ENCODE measurements at places on chromosomes 12 and 14. TPM values are rescaled to one million over a fixed set of nuclear protein-coding genes. Genes with fewer than 3 reads are reported as not detected.
A peak's percentile ranks its signal among the peaks of the same experiment; 100 is the strongest.

The RFX4 gene
- total RNA-seq, result 2.1 TPM

DNA sequence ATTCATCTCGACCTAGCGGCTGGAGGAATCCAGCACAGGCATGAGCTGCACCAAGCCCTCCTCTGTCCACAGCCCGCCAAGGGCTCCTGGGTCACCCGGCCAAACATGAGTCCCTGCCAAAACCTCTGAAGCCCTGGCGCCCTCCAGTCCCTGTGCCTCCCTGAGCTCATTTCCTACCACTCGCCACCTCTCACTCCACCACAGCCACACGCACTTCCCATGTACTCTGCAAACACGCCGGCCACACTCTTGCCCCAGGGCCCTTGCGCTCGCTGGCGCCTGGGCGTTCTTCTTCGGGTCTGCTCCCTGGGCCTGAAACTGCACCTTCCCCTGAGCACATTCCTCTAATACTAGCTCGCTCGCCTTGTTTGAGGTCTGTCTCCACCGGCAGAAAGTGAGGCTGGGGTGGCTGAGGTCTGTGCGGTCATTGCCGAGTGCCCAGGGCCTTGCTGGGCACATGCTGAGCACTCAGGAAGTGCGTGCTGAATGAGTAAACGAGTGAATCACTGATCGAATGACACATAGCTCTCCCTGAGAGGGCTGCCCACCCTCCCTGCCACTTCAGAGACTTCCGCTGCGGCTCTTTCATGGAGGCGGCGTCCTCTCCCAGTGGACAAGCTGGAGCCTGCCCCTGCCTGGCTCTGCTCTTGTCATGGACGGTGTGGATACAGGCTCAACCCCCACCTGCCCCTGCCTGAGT lies 33.7 kb upstream of the DLK1 start:
- no peak for DNase-seq

GRCh38 chr12:50859621-50860310 lies 17.0 kb downstream of the TMPRSS12 start:
- DNase-seq, result no peak

DNA sequence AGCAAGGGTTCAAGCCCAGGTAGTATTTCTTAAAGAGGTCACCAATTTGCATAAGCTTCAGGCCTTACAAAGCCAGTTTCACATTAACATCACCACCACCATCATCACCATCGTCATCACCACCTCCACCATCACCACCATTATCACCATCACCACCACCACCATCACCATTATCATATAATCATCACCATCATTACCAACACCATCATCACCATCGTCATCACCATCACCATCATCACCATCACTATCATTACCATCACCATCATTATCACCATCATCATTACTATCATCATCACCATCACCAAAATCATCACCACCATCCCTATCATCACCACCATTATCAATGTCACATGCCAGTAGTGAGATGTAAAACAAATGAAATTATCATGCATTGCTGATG lies 50.4 kb upstream of the RIMBP2 start:
- no peak for DNase-seq

The OR6C75 gene
- not detected for total RNA-seq

DNA sequence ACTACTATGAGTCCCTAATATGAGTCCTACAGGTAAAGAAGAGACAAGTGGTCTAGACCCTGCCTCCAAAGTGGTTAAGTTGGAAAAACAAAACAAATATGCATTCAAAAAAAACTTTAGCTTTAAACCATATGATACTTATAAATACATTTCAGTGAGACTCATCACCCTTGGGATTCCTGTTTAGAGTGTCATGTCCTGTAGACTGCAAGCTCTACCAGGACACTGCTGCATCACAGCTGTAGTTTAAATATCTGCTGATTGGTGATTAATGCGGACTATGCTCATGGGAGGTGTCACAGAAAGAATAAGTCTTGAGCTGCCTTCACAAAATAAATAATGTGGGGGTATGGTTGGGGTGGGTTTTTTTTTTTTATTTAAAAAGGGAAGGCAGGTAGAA lies 8.8 kb upstream of the LGR5 start:
- no peak for DNase-seq

DNA sequence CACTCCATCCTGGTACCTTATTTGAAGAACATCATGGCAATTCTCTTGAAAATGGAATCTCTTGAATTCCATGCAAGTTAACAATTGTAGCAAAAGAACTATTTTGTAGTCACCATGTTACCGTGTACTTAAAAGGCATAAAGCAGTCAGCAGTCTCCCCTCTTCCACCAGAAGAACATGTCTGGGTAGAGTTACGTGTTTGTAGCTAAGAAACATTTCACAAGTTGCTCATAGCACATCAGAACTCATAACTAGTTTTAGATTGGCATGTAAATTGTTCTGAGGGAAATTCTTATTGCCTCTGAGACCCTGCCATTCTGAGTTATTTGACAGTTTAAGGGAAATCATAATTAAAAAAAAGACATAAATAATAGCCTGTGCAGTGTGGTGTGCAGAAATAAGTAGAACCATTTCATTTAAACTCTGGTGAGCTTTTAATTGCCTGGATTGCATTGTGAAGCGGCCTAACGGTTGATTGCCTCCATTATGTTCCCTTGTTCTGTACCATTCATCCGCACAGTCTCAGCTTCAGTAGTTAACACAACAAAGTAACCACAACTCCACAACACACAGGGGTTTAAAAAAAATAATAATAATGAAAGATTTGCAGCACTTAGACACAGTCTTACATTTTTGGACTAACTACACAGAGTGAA lies 2.6 kb downstream of the LMO3 start:
- no peak for DNase-seq

DNA sequence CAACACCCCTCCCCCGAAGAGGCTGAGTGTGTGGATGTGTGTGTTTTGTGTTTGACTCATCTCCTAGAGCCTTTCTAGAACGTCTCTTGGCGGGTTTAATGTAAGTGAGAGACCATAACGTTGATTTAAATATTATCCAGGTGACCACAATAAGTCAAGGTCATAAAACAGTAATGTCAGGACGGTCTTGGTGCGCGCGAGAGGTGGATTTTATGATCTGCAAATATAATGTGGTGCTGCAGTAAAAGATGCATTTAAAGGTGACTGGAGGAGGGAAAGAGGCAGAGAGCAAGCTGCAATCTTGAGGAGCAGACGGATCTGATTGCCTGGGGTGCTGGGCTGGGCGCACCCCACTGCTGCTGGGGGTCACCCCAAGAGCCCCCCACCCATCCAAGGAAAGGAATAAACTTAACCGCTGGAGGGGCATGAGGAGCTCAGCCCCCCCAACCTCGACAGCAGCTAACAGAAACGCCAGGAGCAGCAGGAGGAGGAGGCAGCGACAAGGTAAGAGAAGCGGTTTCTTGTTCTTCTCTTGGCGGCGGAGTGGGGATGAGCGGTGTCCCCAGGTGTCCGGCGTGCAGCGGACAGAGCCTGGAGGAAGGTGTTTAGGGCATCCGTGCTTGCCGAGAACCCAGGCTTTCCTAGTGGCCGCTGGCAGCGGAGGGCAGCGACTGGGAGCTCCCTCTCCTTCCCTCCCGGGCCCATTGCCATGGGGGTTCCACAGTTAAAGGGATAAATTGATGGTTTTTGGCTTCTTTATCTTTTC lies 5.5 kb downstream of the HOXC10 start:
- DNase-seq, result peak; percentile 54

The CEBPE gene
- total RNA-seq, result not detected

GRCh38 chr12:113638460-113638775 lies 166.7 kb upstream of the LHX5 start:
- peak; percentile 45 for DNase-seq

- DNase-seq, result peak; percentile 38
Measured at GRCh38 chr12:58919231-58920101, 838 bp downstream of the LRIG3 start.
